ENCODE measurements at places on chromosomes 5 and 9. TPM values are rescaled to one million over a fixed set of nuclear protein-coding genes. Genes with fewer than 3 reads are reported as not detected.

UBE2QL1 gene
- polyA plus RNA-seq, result 3.5 TPM

DNM1 gene
- 43.5 TPM for polyA plus RNA-seq

MAT2B gene
- polyA plus RNA-seq, result 69.2 TPM

SAXO1 gene
- 0.08 TPM for polyA plus RNA-seq

LRRTM2 gene
- polyA plus RNA-seq, result 0.35 TPM

Measured in muscle of arm (tissue), 14 donors.